Activated CD4-positive, CD25-positive, alpha-beta regulatory T cell treated with anti-CD3 and anti-CD28 coated beads, Interleukin-2, amount 50 U/mL, for 16 hours (primary cell): ENCODE measurements at places on chromosomes 2 and 18.

- no peak for DNase-seq
Measured at GRCh38 chr2:168343586-168343985, 96.2 kb upstream of the STK39 start.

DNA sequence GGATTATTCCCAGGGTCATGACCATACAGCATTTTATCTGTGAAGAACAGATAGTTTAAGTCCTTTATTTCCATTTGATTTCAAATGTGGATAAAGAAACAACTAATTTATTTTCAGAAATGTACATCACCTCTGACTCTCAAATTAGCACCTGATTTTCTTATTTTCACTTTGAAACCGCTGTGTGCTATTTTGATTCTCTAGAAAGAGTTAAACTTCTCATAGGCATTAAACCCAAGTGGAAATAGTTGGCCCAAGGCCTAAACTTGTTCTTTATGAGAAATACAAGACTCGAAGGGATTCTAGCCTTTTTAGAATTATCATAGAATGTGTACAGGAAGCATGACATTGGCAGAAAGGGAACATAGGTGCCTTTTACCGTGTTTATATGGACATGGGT lies 41.5 kb upstream of the LTBP1 start:
- DNase-seq, result no peak

DNA sequence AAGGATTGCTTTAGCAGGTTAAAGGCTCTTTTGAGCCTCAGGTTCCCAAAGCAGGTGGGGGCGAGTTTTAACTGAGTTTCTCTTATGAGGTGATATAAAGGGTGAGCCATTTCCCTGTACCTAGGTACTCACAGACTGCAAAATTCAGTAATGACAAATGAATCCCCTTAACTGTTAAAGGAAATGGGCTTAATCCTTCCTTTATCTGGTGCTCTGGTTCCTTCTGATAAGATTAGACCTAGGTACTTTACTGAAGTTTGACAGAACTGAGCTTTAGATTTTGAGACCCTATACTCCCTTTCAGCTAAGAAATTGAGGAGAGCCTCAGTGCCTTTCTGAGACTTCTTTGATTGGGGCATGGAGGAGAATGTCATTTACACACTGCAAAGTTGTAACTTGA lies 42.6 kb downstream of the STK17B start:
- no peak for DNase-seq

DNA sequence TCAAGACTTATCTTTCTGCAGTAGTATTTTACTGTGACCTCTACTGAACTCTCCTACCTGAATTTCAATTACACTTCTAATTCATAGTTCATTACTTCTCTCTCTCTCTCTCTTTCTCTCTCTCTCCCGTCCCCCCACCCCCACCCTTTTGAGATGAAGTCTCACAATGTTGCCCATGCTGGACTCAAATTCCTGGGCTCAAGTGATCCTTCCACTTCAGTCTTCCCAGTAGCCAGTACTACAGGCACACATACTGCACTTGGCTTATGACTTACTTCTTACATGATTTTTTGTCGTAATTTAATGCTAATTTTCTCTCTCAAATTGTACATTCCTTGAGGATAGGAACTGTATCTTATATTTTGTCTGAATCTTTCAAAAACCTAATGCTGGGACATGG lies 6.0 kb upstream of the HIBCH start:
- no peak for DNase-seq
